ENCODE measurements at places on chromosomes 12 and 14.

DNA sequence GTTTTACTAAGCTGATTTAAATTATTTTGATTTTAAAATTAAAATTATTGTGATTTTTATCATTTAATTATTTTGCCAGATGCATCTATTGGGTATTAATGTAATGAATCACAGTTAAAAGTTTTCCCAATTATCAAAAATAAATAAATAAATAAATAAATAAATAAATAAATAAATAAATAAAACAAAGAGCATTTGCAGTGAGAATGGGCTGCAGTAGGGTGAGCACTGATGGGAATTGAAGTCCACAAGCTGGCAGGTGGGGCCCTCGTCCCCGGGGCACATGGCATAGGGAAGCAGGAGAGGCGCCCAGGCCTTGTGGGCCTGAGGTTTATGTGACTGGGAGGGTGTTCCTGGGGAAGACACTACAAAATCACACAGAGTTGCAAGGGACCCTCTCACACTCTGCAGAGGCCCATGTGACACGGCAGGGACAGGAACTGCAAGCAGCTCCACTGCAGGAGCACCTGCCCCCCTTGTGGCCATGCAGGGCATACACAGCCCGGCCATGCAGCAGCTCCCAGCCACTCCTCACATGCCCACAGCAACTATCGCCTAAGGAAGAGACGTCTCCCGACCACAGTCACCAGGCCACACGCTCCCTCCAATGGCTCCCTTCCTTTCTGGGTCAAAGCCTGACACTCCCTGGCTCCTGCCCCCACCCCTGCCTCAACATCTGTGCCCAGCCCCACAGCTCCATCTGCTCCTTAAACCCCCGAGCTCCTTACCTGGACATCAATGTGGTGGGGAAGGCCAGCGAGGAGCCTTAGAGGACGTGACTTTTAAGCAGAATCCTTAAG, 256.3 kb upstream of the SFSWAP start:
- DNase-seq: peak; percentile 86

DNA sequence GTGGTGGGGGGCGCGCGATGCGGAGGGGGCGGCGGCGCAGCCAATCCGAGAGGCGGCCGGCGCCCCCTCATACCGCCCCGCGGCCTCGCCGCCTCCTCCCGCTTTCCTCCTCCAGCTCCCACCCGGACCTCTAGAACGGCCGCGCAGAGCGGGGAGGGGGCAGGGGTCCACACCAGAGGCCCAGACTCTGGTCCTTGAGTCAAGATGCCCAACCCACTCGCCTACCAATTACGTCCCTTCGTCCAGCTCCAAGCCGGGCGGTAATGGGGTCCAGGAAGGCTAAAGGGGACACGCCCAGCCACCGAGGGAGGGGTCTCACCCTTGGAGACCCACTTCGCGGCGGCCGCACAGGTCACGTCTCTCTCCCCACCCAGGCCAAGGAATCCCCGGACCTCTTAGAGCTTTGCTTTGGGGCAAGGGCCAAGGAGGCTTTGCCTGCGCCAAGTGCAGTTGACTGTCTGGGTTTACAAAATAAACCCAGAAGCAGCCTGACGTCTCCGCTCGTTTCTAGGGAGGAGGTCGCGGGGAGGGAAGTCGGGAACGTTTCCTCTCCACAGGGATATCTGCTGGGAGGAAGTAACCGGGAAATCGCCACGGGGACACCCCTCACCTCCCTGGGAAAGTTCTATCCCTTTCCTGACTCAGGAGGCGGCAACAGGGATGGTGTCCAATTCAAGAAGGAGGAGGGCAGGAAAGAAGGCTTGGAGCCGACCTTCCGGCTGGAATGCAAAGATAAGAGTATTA, 394 bp upstream of the AMIGO2 start:
- peak; percentile 81 for DNase-seq

GRCh38 chr12:62252576-62252975, 7.6 kb upstream of the USP15 start:
- DNase-seq: no peak

DNA sequence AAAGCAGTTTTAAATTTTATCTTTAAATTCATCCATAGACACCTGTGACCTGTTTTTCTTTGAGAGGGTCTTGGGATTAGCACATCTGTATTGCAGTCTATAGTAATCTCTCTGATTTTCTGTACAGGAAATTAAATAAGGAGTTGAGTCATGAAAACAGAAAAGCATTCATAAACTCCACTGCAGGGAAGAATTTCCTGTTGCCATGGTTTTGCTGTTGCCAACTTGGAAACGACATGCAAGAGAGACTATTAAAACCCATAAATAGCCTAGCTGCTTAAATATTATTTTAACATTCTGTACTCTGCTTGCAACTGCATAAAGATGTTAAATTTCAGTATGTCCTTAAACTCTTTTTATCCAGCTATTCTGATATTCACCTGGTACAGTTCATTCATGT, 281.0 kb upstream of the RGS6 start:
- DNase-seq: peak; percentile 61

DNA sequence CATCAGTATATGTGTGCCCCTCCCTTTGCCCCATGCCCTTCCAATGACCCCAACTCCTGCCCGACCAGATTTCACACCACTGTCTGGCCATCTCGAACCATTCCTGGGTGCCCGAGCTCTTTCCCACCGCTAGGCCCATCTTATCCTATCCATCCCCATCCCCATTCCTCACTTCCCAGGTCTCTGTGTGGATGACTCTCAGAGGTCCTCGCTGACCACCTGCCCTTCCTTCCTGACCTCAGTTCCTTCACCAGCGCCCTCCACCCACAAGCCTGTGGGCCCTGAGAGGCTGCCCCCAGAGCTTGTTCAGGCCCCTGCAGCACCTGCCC, 49.1 kb downstream of the CYP46A1 start:
- DNase-seq: no peak

DNA sequence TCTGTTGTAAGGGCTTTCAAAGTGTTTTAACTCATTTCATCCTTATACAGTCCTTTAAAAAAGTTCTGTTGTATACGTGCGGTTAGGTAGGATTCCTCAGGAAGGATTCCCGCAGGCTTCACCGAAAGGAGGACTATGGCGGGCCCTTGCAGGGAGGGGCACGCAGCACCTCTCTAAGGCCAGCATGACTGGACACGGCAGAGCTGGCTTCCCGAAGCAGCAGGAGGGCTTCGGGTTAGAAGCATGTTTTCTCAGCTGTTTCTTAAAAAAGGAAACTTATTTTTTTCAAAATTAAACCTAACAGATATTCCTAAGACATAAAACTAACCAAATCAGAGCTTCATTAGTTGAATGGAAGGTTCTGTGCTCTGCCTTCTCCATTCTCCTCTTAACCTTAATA, 21.3 kb downstream of the IQSEC3 start:
- DNase-seq: no peak

- no peak for DNase-seq
These were observed 63.0 kb downstream of the CLMN start for GRCh38 chr14:95256776-95257060.

DNA sequence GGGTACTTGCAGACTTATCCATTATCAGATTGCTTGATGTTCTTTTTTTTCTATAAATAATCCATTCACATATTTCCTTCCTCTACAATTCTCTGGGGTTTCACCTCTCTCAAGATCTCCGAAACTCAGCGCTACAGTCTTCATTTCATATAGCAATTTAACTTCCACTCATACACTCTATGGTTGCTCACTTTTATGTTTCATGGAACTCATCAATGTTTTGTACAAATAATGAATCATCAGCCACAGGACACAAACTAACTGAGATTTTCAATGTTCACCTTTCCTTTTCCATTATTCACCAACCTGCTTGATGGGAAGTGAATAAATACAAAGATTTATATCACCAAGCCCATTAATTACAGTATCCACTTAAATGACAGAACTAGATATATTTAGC, 534.7 kb downstream of the LRFN5 start:
- DNase-seq: no peak

- DNase-seq: no peak
These were observed 18.1 kb downstream of the SUSD6 start for GRCh38 chr14:69629225-69630127.

GRCh38 chr14:104705340-104706047, 16.1 kb downstream of the INF2 start:
- no peak for DNase-seq

- DNase-seq: no peak
These were observed 21.0 kb upstream of the RIC8B start for GRCh38 chr12:106753526-106753925.

DNA sequence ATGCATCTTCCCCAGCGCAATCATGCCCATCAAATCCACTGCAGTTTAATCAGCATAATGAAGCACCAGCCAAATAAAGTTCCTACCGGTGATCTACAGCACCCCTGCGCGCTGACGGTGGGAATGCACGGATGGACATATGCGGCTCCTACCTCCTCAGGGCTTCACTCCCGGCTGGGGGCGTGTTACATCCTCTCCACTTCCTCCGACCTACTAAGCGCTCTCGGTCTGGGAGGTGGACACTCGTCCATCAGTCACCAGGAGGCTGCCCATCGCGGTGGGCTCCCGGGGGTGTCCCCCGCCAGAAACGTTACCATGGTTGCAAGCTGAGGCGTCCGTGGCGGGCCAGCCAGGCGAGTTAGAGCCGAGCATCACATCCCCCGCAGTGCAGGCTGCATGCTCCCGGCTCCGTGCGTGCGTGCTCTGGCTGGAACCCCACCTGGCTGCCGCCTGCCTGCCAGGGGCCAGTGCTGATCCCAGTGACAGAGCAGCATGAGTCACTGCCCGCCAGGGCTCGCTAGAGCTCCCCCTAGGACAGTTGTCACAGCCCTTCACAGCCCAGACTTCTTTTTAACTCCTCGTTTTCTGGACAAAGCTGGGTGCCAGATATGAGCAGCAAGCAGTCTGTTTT, 73.0 kb downstream of the CIT start:
- DNase-seq: peak; percentile 91

- DNase-seq: no peak
These were observed 180.5 kb upstream of the HMGA2 start for GRCh38 chr12:65643595-65644386.

DNA sequence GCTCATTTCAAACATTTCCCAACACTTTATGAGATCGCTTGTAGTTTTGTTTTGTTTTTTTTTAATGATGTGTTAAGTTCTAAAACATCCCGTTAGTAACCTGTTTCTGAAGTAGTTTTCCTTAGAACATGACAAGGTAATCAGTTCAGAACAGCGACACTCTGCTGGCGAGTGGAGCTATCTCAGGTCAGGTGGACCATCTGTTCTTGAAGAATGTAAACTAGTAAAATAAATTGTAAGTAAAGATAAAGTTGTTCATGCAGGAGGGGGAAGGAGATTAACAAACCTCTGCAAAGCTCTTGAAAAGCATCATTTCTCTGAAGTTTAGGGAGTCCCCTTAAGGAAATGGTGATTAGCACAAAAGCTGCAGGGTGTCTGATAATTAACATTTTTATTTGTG, 71.9 kb upstream of the DACT1 start:
- no peak for DNase-seq

DNA sequence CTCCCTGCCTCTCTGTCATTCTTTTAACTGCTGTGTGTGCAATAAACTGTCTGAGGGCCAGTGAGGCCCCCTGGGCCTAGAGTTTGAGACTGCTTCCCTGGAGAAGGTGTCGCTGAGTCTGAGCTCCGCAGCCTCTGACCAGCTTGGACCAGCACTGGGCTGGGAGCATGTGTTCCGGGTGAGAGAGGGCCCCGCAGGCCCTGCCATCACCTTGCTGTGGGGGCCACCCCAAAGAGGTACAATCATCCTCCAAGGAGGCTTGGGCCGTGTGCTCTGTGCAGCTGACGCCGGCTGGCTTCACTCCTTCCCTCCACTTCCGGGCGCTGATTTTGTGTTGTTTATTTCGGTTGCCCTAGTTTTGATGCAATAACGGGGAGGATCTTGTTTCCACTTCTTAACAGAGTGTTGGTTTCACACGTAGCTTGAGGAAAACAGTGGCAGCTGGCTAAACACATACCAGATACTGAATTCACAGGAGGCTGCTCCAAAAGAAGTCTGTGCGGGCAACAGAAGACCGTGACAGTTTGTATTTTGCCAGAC, 121.6 kb downstream of the TMEM132C start:
- peak; percentile 41 for DNase-seq

DNA sequence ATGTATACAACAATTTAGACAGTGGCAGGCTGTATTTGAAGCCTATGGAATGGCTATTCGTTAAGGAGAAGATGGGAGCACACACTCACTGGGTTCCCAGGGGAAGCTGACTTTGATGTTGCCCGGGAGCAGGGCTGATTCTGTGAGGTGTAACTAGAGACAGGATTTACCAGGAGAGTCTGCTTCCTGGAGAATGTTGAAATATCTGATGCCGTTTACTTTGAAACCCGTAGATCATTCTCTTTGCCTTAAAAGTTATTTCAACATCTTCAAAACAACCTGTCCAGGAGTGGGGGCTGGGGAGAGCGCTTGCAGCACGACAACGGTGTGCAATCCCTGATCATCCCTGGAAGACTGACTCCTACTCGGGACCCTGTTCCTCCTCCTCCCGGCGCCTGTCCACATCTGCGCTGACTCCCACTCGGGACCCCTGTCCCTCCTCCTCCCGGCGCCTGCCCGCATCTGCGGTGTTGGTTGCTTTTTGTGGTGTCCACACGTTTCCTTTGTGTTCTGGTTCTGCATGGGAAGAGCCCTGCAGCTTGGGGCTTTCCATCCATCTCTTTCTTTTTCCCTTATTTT, 72.6 kb downstream of the AACS start:
- no peak for DNase-seq

- DNase-seq: peak; percentile 68
These were observed 14.5 kb upstream of the LLPH start for GRCh38 chr12:66144791-66145754.

- no peak for DNase-seq
These were observed 98.9 kb downstream of the ANO6 start for GRCh38 chr12:45314770-45315169.

DNA sequence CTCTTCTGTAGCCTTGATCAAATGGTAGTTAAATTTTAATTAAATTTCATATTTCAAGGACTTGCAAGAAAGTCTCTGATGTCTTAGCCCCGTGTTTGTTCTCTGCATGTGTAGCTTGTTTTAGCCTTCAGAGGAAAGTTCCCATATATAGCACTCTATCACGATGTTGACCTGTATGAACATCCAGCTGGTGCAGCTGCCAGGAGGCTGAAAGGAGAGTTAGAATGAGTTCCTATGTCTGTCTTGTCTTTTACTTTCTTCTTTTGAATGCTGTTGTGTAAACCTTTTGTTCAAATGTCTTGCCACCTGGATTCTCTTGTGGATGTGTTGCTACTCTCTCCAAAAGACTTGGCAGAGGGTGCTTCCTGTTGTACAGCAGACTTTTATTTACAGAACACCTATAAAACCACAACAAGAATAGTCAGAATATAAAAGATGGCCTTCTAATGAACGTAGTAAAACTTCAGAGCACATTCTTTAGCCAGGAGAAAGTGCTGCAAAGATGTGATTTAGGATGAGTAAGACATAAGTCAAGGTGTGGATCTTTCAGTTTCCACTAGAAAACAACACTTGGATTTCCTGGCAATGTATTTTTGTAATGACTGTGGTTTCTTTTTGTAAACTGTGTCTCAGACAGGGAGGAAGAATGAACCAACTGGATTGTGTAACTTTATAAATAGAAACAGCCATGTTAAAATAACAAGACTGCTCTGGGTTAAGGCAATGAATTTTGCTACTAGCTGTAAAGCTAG, 17.2 kb downstream of the NAV3 start:
- DNase-seq: no peak

All from eye (tissue), 1 donor.